ENCODE measurements at places on chromosomes 1 and 21.

GRCh38 chr1:163834778-163835177 is 513.0 kb downstream of the NUF2 start:
- DNase-seq = no peak

DNA sequence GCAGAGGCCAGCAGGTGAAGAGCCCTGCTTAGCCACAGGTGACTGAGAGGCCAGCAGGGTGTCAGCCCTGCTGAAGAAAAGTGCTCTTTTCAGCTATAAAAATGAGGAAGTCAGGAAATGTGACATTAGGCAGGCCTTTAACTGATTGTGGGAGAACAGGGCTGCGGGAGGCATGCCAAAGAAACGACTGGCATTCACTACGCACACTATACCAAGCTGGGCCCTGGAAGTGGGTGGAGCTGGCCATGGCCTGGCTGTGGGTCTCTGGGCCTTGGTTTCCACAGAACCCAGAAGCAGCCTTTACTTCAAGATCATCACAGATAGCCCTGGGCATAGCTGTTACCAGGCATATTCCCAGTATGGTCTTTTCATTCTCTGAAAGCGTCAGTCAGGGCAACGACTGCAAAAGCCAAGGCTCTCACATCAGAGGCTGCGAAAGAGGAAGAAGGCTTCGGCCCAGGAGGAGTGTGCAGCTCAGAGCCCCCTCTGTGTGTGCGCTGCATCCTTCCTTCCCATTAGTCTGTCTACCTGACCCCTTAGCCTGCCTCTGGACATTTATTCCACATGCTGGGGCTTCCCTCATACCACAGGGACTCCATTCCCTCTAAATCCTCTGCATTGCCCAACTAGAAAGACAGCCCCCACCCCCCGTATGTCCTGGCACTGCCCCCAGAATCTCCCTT is 14.3 kb downstream of the SLC2A1 start:
- no peak for DNase-seq

DNA sequence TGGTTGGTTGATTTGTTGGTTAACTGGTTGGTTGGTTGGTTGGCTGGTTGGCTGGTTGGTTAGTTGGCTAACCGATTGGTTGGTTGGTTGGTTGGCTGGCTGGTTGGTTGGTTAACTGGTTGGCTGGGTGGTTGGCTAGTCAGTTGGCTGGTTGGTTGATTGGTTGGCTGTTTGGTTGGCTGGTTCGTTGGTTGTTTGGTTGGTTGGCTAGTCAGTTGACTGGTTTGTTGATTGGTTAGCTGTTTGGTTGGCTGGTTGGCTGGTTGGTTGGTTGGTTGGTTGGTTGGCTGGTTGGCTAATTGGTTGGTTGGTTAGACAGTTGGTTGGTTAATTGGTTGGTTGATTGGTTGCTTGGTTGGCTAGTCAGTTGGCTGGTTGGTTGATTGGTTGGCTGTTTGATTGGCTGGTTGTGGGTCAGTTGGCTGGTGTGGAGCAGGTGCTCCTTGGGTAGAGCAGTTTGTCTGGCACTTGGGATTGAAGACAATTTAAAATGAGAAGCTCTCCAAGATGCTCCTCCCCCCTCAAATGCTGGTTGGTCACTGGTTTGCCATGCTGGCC is 6.9 kb downstream of the RSPH1 start:
- DNase-seq = no peak

DNA sequence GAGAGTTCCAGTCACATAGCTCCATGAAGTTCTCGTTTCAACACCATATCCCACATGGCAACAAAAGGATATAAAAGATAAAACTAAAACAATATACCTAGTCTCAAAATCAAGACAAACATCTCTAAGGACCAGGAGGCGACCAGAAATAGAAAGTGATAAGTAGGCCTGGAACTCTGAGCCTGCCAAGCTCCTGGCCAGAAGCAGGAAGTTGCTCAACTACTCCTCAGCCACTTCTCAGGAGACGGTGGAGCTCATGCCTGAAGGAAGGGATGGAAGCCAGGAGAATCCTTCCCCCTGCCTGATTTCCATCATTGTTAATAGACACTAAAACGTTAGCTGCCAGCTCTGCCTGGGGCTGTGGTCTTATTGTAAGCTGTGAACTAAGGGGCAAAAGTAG is 94.7 kb downstream of the DISP1 start:
- DNase-seq = no peak

GRCh38 chr1:109785446-109786111 is 21.9 kb upstream of the EPS8L3 start:
- DNase-seq = no peak

GRCh38 chr1:53143527-53143926 is 1.1 kb upstream of the SLC1A7 start:
- DNase-seq = no peak

DNA sequence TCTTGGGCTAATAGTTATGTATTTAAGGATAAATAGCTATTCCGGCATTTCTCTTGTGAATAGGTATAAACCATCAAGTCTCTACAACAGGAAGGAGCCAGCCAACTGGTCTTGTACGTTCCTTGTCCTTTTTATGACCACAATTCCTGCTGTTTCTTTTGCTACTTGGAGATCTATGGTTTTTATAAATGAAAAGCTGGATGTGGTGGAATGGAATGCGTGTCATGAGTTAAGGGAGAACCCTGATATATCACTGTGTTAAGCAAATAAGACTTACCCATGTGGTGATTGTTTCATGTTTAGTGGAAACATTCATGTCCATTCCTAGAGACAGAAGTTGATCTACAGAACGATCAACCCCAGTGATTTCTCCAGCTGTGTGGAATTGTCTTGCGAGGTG is 282.1 kb downstream of the RPS6KC1 start:
- DNase-seq = no peak

GRCh38 chr1:189141056-189141455 is 1336.6 kb downstream of the BRINP3 start:
- peak; percentile 2 for DNase-seq

DNA sequence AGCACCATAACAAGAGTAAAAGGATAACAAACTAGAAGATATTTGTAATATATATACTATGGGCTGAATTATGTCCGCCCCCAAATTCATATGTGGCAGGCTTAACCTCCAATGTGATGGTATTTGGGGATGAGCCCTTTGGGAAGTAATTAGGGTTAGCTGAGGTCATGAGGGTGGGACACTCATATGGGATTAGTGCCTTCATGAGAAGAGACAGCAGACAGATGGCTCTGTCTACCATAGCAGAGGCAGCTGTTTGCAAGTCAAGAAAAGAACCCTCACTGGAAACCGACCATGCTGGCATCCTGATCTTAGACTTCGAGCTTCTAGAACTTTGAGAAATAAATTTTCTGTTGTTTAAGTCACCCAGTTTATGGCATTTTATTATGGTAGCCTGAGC is 303.6 kb downstream of the LMO4 start:
- no peak for DNase-seq

GRCh38 chr1:92985101-92985500 is 23.8 kb upstream of the DIPK1A start:
- no peak for DNase-seq

DNA sequence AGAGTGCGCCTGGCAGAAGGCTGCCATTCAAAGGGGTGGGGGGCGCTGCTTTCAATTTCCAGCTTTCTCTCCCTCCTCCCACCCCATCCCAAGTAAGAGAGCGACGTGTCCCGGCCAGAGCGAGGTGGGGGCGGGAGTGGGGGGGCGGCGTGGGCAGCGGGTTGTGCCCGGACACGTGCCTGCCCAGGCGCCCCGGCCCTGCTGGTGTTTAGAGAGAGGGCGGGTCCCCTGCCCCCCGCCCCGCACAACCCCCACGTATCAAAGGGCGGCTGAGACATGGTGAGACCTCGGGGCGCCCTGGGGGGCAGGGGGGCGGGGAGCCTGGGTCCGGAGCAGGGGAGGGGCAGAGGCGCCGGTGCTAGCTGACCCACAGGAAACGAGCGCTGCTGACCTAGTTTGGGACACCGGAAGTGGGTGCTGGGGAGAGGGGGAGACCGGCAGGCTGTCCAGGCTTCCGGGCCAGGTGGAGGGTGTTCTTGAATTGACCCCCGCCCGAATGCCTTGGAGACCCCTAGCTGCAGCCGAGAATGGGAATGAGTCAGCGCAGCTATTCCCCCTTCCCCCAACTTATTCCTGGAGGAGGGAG is 1.3 kb downstream of the ZBTB7B start:
- DNase-seq = no peak

GRCh38 chr1:25927521-25928265 is 21.5 kb upstream of the STMN1 start:
- no peak for DNase-seq

DNA sequence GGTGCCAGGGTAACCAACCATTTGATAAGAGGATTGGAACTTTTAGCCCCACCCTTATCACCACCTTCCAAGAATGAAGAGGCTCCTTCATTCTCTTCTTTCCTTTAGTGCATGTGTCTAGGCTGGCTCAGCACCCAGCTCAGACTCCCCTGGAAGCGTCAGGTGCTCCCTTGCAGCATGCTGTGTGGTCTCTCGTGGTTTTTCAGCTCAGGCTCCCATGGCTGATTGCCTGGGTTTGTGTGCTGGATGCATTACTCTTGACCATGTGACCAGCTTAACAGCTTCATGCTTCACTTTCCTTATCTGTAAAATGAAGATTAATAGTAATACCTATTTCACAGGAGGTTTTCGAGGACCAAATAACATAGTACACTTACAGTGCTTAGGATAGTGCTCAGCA is 198.4 kb downstream of the HHAT start:
- no peak for DNase-seq

DNA sequence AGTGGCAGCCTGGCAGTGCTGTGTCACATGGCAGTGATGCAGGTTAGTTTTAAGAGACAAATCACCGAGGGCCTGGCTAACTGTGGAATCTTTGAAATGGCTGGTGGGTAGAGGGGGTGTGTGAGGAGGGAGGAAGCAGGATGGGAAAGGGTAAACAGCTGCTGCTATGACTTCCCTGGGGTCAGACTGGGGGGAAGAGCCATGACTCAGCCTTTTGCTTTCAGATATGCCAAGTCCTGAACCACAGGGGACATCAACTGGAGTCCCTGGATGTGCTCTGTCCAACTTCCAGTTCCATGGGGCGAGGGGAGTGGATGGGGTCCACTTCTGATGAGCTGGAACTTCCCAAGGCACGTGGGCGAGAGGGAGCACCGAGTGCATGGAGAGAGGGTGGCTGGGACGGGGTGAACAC is 121.1 kb upstream of the ADAR start:
- no peak for DNase-seq

DNA sequence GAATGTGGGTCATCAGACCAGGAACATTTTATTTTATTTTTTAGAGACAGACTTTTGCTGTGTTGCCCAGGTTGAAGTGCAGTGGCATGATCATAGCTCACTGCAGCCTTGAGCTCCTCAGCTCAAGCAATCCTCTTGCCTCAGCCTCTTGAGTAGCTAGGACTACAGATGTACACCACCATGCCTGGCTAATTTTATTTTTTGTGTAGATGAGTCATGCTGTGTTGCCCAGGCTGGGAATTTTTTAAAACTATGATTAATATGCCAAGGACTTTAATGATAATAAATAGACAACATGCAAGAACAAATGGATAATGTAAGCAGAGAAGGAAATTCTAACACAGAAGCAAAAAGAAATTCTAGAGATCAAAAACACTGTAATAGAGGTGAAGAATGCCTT is 142.4 kb downstream of the AK5 start:
- DNase-seq = no peak

GRCh38 chr1:211580303-211580687 is 1.3 kb upstream of the SLC30A1 start:
- DNase-seq = no peak

GRCh38 chr1:221394011-221394544 is 347.8 kb downstream of the DUSP10 start:
- DNase-seq = no peak

DNA sequence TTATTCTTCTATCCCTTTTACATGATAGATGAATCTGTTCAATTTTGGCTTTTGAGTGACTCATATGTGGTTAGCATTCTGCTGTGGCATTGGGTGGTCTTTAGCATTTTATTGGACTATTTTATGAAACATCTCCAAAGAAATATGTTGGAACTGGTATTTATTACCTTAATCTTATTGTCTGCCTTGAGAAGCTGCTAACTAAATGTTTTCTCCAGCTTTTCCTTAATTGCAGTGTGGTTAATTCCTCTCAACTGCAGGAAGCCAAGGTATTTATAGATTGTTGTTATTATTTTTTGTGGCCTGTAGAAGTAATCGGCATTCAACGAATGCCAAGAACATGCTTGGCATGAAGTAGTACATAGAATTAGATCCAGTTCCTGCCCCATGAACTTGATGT is 64.1 kb downstream of the NOS1AP start:
- no peak for DNase-seq

- DNase-seq = no peak
Observed at GRCh38 chr1:30134466-30135217, 588.7 kb downstream of the MATN1 start.

DNA sequence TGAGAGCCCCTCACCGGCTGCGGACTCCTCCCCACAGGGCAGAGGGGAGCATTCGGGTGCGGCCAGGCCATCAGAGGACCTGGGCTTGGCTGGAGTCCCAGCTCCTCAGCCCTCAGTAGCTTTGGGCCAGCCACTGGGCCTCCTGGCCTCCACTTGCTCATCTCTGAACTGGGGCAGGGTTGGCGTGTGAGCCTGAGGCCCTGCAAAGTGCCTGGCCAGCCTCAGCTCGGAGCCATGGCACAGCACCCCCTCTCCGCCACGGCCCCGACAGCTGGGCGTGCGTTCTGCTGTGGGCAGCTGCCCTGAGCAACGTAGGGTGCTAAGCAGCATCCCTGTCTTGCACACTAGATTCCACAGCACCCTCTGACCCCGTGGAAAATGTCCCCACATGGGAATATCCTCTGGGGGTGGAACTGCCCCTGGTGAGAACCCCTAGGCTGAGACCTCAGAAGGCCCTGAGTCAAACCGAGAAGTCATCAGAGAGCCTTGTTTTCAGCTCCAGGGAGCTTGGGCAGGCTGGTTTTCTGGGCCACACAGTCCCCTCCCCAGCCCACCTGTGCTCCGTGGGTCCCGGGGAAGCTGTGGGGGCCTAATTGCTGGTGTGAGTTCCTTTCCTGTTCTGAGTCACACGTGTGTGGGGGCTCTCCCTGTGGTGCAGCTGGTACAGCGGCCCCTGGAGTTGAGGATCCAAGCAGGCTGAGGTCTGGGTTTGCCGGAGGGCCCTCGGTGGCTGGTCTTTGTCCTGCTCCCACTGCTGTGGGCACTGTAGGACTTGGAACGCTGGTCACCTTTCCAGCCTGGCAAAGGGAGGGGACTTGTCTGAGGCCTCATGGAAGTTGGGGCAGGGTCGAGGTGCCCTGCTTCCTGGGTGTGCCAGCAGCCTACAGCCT is 24.5 kb downstream of the TP73 start:
- peak; percentile 83 for DNase-seq

- DNase-seq = no peak
Observed at GRCh38 chr1:78641558-78641957, 8.1 kb upstream of the IFI44 start.

GRCh38 chr1:81605023-81605422 is 195.7 kb upstream of the ADGRL2 start:
- DNase-seq = no peak

Measured in GM10248 (cell line).